T-cell (primary cell): ENCODE measurements at places on chromosomes 5 and 9. TPM values are rescaled to one million over a fixed set of nuclear protein-coding genes. Genes with fewer than 3 reads are reported as not detected.

KCTD16 gene
- 0.03 TPM for total RNA-seq

DNA sequence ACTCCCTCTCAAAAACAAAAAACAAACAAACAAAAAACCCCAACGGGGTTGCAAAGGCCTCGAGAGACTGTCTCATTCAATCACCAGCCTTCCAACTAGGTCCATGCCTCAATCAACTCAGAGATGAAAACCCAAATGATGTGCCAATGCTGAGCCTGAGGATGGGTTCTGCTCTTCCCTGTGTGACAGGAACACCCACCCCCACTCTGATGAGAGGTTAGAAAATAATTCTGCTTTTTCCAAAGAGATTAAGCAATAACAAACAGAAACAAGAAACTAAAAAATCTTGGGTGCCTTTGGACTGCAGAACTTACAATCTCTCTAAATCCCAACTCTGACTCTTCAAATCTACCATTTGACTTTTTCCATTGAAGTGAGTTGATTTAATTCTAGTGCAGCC is 25.5 kb upstream of the FBP1 start:
- DNase-seq = no peak

GRCh38 chr9:71921190-71921814 is 9.9 kb downstream of the C9orf85 start:
- no peak for DNase-seq

TMEM252 gene
- total RNA-seq = not detected
